ENCODE measurements at places on chromosomes 6 and 20.

GRCh38 chr20:51276296-51276695 is 253.4 kb upstream of the KCNG1 start:
- DNase-seq: no peak

GRCh38 chr20:62286493-62287064 is 16.2 kb upstream of the ADRM1 start:
- no peak for DNase-seq

DNA sequence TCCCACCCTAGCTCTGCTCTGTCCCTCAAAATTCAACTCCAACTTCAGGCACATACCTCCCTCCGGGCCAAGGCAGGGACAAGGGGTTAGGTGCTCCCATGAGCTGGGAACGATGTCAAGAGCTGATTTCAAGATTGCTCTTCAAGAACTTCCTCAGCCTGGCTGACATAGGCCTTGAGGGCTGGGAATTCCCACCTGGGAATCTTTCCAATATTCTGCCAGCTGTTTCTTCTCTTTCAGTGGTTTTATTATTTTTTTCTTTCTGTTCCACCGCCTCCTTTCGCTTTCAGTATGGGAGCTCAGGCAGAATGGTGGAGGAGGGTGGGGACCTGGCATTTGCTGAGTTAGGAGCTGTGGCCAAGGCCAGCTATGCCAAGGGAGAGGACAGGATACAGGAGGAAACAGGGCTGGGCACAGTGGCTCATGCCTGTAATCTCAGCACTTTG is 33.7 kb downstream of the SRSF3 start:
- DNase-seq: no peak

DNA sequence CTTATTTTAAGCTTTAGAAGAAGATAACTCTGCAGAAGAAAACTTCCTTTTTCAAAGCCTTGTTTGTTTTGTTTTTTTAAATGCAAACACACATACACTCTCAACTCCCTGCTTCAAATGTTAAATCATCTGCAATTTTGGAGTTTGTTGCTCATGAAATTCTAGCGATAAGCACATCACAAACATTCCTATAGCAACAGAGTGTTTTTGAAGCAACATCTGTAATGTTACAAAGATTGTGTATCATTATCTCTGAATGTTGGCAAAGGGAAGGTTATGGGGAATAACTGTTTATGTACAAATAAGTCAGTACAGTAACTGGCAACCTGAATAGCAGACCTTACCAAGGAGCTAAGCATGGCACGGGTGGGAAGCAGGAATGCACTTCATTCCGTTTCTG is 84.8 kb upstream of the MRPS10 start:
- DNase-seq: no peak

GRCh38 chr6:114032721-114033120 is 61.8 kb upstream of the HDAC2 start:
- no peak for DNase-seq

GRCh38 chr6:139977887-139978332 is 603.5 kb upstream of the CITED2 start:
- no peak for DNase-seq

Measured in GM12864 (cell line).